ENCODE measurements at places on chromosomes 1 and 21.

- DNase-seq = no peak
Observed at GRCh38 chr1:87810166-87810565, 481.5 kb downstream of the LMO4 start.

- no peak for DNase-seq
Observed at GRCh38 chr1:54928327-54928726, 41.3 kb upstream of the DHCR24 start.

- no peak for DNase-seq
Observed at GRCh38 chr1:42963378-42964043, 4.8 kb upstream of the SLC2A1 start.

- DNase-seq = no peak
Observed at GRCh38 chr1:186046437-186047211, 312.4 kb downstream of the HMCN1 start.

DNA sequence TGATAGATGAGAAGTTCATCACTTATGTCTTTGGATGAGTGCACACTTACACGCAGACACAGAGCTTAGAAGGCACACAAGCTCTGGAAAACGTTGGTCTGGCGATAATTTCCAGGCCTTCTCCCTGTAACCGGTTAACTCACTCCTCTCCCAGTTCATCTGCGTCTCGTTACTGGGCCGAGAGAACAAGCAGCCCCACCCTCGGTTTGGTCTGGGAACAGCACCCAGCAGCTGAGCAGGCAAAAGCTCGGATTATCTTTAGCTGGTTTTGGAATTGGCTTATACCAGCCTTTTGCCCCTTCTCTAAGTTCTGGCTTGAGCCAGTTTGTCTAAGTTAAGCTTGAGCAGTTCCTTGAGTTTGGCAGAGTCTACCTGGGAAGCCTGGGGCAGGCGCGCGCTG, 27.3 kb upstream of the COL6A1 start:
- DNase-seq = no peak

DNA sequence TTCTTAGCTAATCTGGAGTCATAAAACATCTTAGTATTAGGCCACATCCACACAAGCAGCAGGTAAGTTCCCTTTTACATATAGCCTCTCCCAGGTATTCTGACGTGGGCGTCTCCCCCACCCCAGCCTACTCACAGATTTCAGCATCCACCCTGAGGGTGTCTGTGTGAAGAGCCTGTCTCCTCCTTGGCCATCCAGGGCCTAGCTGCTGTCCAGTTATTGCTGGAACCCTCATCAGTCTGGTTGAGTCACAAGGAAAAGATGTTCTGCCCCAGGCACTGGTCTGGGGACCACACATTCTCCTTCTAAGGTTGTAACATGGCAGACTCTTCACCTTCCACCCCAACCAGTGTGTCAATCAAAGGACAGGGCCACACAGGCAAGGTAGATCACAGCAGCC, 57.6 kb downstream of the ETS2 start:
- no peak for DNase-seq

- no peak for DNase-seq
Observed at GRCh38 chr1:37169743-37170275, 135.5 kb upstream of the GRIK3 start.

DNA sequence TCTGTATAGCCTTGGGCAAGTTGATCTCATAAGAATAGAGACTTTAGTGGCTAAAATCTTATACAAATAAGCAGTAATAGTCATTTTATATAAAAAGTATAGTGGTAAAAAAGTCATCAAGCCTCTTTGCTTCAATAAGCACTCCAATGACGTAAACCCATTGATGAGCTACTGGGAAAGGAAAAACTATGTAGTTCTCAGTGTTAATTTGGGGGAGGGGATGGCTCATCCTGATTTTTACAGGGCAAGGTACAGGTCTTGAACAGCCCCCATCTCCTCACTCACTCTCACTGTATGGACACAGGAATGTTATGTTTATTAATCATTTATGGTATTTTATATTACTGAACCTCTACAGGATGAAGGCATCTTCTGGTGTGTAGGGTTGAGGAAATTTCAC, 38.1 kb upstream of the CD55 start:
- DNase-seq = no peak

- DNase-seq = no peak
Observed at GRCh38 chr1:77064246-77064645, 155.0 kb downstream of the PIGK start.

DNA sequence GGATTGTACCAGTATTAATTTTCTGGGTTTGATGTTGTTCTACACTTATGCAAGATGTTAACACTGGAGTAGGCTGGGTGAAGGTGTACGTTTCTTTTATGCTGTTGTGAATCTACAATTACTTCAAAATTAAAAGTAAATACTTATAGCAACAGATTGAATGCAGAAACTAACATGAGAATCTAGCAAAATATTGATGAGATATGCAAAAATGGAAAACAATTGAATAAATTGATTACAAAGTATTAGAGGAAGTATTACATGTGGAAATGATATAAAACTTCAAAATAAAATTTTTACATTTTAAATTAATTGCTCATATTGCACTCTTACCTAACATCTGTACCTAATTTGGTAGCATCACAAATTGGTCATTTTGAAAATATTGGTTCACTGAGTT, 5.7 kb upstream of the SPRR3 start:
- DNase-seq = no peak

GRCh38 chr1:117821774-117822482, 107.5 kb downstream of the GDAP2 start:
- no peak for DNase-seq
